Esophagus muscularis mucosa (tissue), 4 donors: ENCODE measurements at places on chromosomes 1 and 21. TPM values are rescaled to one million over a fixed set of nuclear protein-coding genes. Genes with fewer than 3 reads are reported as not detected.

AVPR1B gene
- not detected for total RNA-seq

IGSF9 gene
- total RNA-seq = not detected

DNA sequence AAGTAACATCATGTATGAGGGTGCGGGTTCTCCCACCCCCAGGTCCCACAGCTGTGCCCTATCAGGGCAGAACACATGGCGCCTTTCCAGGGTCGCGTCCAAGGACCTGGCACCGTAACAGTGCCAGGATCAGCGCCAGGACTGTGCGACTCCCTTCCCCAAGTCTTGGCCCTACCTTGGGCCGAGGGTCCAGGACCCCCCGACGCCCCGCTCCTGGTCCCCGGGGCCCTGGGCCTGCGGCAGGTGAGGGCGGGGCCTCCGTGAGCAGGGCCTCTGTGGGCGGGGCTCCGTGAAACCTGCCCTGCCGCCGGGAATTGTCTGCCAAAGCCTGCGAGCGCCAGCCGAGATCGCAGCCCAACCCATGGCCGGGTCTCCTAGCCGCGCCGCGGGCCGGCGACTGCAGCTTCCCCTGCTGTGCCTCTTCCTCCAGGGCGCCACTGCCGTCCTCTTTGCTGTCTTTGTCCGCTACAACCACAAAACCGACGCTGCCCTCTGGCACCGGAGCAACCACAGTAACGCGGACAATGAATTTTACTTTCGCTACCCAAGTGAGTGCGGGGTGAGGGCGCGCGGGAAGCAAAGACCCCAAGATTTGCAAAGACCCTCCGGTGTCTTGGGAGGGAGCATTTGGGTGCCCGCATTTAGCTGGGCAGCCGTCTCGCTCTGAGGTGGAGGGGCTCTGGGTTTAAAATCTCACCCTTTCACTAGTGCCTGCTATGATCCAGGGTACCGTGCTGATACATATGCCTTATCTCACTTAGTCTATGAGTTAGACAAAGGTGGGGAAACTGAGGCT lies at the start of gene RHBG:
TSS of gene RHBG (plus strand) at position 323 of the 796 bp plus-strand sequence. CDS start at position 362, 39 bp downstream.
- no peak for DNase-seq

GRCh38 chr1:78102082-78102481 lies 56.3 kb downstream of the GIPC2 start:
- DNase-seq = no peak

- DNase-seq = no peak
Observed at GRCh38 chr1:47983691-47984090, 13.5 kb downstream of the TRABD2B start.

DNA sequence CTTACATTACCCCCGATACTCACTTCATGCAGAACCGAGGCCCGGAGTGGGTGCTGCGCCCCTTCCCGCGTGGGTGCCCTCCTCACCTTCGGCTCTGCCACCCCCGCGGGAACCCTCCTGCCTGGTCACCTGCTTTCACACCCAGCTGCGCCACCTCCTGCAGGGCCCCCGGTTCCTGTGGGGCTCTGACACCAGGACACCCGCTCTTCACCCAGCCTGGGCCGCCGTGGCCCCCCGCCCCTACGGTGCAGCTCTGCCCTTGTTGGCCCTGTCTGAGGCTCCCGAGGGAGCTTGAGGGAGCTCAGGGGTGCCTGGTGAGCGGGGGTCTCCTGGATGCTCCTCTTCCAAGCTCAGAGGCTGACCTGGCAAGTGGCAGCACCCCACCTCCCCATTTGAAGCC lies 19.0 kb downstream of the RRP1 start:
- DNase-seq = no peak

- peak; percentile 80 for DNase-seq
Observed at GRCh38 chr1:214548988-214549387, 2.4 kb downstream of the PTPN14 start.
